Hematopoietic multipotent progenitor cell treated with erythropoietin and hydrocortisone succinate and interleukin-3 and kit ligand, for 8 days (in vitro differentiated cells): ENCODE measurements at places on chromosomes 12 and 14.
A peak's percentile ranks its signal among the peaks of the same experiment; 100 is the strongest.

- DNase-seq, result peak; percentile 73
These were observed 1.1 kb downstream of the ARHGAP5 start for GRCh38 chr14:32078023-32078857.

- DNase-seq, result no peak
These were observed 2.4 kb upstream of the ADCY4 start for GRCh38 chr14:24337144-24337823.

DNA sequence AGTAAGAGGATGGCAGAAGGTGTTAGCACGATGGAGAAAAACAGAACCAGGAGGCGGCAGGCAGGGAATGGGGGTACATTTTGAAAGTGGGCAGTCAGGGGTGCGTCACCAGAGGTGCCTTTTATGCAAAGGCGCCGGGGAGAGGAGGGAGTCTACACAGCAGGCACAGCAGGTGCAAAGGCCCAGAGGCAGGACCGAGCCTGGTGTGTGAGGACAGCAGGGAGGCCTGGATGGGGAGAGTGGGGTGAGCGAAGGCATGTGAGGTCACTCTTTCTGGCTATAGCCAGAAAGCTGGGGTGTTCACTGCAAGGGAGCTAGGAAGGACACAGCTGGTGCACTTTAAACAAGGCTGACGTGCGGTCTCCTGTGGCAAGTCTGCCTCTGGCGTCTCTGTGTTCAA, 65.0 kb downstream of the NCOR2 start:
- no peak for DNase-seq

DNA sequence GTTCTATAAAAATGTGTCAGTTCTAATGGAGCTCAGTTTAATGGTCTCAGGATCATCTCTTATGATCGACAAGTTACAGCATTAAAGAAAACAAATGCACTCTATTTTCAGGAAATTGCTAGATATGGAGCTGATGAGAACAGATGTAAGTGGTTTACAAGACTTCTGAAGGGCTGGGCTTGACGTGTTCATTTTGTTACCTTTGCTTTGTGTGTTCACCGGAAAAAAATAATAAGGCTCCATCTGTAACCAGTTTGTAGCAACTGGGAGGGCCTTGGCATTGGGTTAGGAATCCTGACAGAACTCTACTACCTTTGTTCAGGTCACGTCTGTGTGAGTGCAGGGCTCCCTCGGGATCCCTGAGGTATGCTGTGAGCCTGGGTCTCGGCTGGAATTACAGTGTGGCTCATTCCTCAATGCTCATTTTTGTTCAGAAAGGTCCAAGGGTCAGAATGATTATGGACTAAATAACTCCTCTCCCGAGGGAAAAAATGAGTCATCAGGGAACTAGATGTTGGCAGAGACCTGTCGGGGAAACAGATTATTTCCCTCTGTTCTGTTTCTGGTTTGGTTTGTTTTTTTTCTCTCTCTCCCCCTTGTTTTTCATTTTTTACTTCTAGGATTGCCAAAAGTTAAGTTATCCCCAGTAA, 158.0 kb downstream of the SLC5A8 start:
- DNase-seq, result no peak

GRCh38 chr12:66716522-66716921, 37.6 kb upstream of the GRIP1 start:
- DNase-seq, result no peak

DNA sequence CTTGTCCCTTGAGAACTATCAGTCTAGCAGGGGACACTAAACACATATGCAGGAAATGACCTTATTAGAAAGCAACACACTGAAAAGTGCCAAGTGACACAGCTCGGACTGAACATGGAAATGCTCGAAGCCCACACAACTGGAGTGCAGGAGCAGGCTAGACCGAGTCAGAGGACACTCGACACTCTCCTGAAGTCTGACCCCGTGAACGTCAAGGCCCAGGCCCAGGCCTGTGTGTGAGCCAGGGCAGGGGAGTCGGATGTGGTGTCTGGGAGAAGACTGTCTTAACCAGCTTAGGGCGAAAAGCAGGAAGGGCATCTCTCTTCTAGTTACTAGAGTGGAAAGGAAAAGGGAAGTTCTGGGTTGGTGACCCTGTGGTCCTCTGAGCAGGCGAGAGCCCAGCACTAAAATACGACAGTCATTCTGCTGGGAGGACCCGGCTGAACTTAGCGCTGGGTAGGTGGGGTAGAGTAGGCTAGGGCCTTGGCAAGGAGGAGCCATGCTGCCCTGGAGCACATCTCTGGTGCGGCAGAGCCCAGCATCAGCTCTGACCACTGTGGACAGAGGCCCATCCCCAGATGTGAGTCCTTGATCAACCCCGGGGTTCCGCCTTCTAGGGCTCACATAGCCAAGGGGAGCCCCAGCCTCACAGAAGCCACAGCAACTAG, 93.0 kb downstream of the NTF3 start:
- no peak for DNase-seq

GRCh38 chr12:27331291-27331926, 1.2 kb upstream of the BMAL2 start:
- DNase-seq, result peak; percentile 61

DNA sequence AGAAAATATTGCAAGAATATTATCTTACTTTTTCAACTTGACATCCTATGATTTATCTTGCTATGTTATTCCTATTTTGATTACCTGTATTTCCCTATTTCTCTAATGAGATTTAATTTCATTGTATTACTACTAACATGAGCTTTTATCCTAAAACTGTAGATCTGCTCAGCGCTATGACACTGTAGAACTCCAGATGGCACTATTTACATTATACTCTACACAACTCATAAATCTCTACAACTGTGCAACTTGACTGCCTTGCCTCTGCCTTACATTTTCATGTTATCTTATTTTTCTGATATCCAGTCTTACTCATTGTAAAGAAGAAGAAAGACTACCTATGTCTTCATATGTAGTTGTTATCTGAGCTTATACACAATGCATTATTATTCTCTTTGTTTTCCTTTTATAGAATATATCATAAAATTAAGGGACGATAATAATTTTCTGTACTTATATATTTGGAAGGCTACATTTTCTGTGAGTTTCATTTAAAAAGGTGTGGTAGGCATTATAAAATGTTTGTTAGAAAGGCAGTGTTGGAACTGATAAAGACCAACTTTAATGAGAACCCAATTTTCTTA, 24.1 kb downstream of the NUP37 start:
- peak; percentile 46 for DNase-seq

- no peak for DNase-seq
These were observed 41.6 kb downstream of the ACACB start for GRCh38 chr12:109157986-109158385.
